ENCODE measurements at places on chromosomes 5 and 9.

DNA sequence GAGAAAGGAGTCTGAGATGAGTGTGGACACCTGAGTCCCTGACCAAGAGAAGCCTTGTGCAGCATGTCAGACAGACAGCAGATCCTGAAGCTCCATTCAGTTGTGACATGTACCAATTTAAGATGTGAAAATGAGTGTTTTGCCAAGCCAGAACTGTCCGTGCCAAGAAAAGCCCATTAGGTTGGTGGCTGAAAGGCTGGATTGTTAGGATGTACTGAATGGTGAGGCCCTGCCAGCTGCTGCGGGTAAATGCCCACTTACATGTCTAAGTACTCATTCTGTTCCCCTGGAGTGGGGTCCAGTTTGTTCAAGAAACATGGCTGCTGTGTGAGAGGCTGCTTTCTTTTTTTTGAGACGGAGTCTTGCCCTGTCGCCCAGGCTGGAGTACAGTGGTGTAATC, 14.6 kb downstream of the DAPK1 start:
- no peak for DNase-seq

- DNase-seq, result no peak
These were observed 138.5 kb downstream of the DCP2 start for GRCh38 chr5:113115061-113115460.

- DNase-seq, result no peak
These were observed 32.4 kb upstream of the CRHBP start for GRCh38 chr5:76920491-76920890.

DNA sequence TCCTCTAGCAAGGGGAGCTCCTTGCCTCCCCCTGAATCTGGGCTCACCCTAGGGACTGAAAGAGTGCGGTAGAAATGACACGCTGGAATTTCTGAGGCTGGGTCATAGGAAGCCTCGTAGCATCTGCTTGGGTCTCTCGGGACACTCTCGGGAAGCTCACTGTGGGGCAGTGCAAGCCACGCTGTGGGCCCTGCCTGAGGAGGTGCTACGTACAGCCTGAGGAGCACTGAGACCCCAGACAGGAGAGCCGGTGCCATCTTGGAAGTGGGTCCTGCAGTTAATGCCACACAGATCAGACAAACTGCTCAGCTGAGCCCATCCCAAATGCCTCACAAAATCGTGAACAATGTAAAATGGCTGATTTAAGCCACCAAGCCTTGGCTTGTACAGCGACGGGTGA, 1.8 kb downstream of the MRPL36 start:
- DNase-seq, result no peak

Measured in MG63 (cell line).